ENCODE measurements at places on chromosomes 16 and 17.

DNA sequence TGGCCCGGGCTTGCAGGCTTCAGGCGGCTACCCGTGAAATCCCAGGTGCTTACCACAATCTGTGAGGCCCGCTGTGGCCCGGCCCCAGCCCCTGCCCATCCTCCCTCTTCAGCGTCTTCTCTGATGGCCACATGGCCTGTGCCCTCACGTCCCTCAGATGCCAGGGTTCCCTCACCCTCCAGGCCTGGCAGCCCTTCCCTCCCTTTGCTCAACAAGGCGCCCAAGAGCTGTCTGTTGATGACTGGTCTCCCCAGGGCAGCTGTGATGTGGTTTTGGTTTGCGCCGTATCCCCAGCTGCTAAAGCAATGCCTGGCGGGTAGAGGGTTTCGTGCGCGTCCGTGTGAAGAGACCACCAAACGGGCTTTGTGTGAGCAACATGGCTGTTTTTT is 35.1 kb downstream of the PMM2 start:
- no peak for DNase-seq

GRCh38 chr17:73304438-73304837 is 7.4 kb downstream of the CDC42EP4 start:
- DNase-seq: no peak

DNA sequence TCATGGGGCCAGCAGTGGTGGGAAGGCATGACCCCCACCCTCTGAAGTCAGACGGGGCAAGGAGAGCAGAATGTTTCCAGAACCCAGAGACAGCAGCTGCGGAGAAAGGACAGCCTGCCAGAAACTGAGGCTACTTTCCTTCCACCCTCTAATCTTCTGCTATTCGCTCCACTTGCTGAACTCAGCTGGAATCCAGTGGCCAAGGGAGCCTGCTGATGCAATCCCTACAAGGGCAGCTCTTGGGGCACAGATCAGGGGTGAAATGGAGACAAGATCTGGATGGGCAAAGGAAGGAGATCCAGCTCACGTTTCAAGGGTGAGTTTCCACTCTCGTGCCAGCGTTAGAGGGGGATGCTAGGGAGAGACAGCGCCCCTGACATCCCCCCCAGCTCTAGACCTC is 479.1 kb downstream of the SLC39A11 start:
- no peak for DNase-seq

- DNase-seq: no peak
Measured at GRCh38 chr17:48595278-48595999, 1.9 kb upstream of the HOXB5 start.

DNA sequence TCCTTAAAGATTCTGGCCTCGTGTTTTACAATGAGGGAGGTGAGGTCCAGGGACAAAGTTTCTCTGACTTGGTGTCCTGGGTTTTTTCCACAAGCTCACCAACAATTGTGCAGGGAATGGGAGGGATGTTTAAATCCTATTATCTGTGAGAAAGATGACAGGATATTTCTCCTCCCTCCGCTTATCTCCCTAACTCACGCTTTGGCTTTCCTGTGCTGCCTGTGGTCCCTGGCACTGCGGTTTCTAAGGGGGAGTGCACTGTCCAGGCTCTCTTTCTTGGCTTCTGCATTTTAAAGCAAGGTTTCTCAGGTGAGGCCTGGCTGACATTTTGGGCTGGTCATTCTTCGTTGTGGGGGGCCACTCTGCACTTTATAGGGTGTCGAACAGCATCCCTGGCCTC is 16.4 kb downstream of the GGA3 start:
- no peak for DNase-seq

GRCh38 chr17:80081596-80081995 is 19.8 kb upstream of the GAA start:
- DNase-seq: no peak

DNA sequence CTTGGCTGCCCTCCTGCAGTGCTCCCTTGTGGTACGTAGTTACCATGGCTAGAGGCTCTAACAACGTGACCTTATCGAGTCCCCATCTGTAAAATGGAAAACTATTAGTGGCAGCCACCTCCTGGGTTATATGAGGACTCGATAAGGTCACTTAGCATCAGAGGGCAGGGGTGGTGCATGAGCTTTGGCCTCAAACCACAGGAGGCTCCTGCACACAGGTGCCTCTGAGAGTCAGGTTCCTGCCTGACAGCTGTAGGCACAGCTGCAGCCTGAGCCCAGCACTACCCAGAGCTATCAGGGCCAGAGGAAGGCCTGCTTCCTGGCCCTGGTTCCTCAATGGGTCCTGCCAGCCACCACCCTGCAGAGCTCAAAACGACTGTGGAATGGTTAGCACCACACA is 57.2 kb upstream of the SEC14L1 start:
- DNase-seq: no peak

- no peak for DNase-seq
Measured at GRCh38 chr17:17275971-17276370, 5.1 kb downstream of the COPS3 start.

DNA sequence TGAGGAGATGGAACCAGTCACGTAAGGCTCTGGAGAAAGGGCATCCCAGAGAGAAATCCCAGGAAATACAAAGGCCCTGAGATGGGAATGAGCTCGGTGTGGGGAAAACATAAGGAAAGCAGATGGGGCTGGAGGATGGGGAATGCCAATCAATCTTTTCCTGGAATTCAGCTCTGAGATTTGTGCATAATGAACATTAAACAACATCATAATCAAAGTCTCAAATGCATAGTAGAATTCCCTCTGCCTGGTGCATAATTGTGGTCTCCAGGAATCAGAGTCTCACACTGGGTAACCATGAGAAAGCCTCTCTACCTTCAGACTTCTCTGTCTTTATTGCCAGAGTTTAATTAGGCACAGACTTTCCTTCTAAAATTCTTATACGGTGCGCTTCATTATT is 30.8 kb downstream of the OTOA start:
- DNase-seq: no peak

- DNase-seq: no peak
Measured at GRCh38 chr17:61323909-61324868, 75.5 kb upstream of the TBX2 start.

GRCh38 chr16:72853575-72854266 is 194.2 kb downstream of the ZFHX3 start:
- no peak for DNase-seq

DNA sequence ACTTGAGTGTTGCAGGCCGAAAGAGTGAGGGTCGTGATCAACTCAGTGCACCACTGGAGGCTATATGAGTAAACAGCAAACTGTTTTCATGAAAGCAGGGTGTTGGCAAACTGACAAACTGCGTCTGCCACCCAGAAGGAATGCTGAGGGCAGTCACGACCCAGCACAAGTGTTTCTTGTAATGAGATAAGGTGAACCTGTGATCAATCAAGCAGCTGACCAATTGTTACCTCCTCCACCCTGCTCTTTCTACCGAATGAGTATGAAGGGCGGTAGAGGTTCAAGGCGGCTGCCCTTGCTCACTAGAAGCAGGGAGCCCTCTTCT is 5.5 kb upstream of the SRL start:
- DNase-seq: no peak

- DNase-seq: no peak
Measured at GRCh38 chr17:9788601-9789000, 2.8 kb downstream of the DHRS7C start.

- DNase-seq: no peak
Measured at GRCh38 chr17:9380361-9380760, 195.3 kb downstream of the STX8 start.

DNA sequence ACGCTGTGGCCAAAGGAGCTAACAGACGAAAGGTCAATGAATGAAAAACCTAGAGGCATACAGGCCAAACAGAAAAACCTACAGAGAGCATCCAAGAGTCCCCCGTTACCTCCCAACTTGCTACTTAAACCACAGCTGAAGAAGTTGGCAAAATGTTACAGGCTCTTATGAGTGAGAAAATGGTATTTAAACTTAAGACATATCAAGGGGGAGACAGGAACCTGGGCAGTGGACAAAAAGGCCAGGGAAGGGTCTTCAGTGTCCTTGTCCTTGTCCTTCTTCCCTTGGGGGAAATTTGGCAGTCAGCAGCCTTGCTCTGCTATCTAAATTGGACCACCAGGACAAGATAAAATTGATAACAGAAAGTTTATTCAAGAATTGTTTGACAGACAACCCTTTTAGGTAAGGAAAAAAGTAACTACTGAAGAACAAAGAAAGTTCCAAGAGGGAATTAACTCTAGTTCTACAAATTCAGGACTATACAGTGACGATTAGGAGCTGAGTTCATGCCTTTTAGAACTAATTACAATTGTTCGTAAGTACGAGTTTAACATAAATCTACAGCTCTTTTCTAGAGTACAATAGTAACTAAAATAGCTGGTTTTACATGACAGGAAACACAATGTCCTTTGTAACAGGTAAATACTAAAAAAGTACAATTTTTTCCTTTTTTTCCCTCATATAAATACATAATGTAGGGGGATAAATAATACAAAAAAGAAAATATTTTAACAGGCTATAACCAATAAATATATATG is 3.8 kb upstream of the HOXB2 start:
- DNase-seq: no peak

DNA sequence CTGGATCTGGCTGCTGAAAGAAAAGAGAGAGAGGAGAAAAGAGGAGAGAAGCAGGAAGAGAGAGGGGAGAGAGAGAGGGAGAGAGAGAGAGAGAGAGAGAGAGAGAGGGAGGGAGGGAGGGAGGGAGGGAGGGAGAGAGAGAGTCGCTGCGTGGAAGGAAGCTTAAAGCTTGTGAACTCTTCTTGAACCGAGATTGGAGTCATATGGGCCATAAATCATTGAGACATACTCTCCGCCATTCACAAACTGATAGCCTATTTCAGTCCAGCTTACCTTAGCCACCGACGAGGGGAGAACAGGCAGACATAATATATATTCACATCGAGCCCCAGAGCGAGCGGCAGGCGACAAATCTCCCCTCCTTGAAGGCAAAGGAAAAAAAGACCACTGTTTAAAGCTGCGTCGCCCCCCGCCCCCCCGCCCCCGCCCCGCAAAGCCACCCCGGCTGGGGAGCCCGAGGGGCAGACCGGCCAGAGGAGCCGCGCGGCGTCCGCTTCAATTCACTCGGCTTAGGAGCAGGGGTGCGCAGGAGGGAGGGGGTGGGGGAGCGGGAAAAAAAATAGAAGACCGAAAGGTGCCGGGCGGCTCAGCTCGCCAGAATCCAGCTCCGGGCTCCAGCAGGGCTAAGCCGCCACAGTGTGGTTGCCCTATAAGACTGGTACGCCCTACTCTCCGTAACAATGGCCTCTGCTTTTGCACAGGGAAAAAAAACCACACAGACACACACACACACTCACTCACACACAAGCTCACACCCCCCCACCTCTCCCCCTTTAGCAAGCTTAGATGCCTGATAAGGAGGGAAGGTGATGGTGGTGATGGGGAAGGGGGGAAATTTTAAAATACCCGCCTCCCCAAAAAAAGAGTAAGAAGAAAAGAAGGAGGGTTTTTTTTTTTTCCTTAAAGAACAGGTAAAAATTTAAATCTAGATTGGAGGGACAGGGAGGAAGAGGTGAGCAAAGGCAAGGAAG is 10.6 kb upstream of the HOXB2 start:
- no peak for DNase-seq

- DNase-seq: no peak
Measured at GRCh38 chr16:27499659-27500055, 50.1 kb downstream of the GTF3C1 start.

- DNase-seq: no peak
Measured at GRCh38 chr16:17466876-17467275, 3.9 kb downstream of the XYLT1 start.

GRCh38 chr17:66283971-66284370 is 18.4 kb upstream of the PRKCA start:
- no peak for DNase-seq

GRCh38 chr16:67190041-67190440 is at the start of gene EXOC3L1:
EXOC3L1 (minus strand) TSS chr16:67190136; CDS start chr16:67189676, 460 bp downstream.
- no peak for DNase-seq

- DNase-seq: no peak
Measured at GRCh38 chr16:30785126-30786106, 1.6 kb downstream of the ZNF629 start.

DNA sequence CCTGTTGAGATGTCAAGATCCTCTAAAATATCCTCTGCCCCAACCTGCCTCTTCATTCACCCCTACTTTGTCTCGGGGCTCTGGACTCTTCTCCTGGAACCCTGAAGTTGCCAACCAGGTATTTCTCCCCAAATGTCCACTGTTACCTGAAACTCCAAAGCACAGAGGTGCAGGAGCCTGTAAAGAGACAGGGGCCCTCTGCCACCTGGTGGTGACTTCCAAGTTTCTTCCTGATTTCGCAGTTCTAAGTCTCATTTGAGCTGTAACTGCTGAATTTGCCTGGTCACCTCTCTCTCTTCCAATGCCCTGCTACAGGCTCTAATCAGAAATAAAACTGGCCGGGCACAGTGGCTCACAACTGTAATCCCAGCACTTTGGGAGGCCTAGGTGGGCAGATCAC is 77.1 kb upstream of the RCVRN start:
- no peak for DNase-seq

DNA sequence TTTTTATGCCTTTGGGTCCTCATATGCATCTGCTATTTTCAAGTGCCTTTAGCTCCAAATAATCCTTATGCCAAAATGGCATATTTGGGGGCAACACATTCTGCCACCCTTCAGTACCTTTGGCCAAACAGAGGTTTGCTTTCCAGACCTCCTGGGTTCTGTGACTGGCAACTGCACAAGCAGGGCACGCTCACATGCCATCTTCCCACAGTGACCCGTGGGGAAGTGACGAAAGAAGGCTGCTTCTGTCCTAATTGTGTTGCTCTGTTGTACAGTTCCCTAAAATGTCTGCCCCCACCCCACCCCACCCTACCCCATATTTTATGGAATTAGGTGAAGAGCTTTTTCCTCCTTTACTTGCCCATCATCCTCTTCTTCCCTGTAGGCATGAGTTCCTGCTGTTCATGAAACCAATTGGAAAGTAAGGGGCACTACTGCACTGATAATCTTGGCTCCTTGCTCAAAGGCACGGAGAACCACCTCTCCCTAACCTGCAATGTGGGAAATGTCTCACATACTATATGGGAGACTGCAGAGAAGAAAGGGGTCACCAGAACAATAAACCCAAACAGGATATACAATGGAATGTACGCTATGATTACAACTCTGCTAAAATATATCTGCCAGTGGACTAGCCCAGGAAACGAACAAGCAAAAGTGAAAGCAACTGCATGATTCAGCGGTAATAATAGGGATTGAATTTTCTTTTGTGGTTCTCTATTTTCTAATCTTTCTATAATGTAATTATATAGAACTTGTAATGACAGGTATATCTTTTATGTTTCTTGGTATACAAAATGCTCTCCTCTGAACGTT is 3.3 kb upstream of the SLFN12L start:
- DNase-seq: no peak

Measured in activated CD8-positive, alpha-beta memory T cell treated with anti-CD3 and anti-CD28 coated beads for 48 hours (primary cell).